ENCODE measurements at places on chromosomes 13 and 19. TPM values are rescaled to one million over a fixed set of nuclear protein-coding genes. Genes with fewer than 3 reads are reported as not detected.

DNA sequence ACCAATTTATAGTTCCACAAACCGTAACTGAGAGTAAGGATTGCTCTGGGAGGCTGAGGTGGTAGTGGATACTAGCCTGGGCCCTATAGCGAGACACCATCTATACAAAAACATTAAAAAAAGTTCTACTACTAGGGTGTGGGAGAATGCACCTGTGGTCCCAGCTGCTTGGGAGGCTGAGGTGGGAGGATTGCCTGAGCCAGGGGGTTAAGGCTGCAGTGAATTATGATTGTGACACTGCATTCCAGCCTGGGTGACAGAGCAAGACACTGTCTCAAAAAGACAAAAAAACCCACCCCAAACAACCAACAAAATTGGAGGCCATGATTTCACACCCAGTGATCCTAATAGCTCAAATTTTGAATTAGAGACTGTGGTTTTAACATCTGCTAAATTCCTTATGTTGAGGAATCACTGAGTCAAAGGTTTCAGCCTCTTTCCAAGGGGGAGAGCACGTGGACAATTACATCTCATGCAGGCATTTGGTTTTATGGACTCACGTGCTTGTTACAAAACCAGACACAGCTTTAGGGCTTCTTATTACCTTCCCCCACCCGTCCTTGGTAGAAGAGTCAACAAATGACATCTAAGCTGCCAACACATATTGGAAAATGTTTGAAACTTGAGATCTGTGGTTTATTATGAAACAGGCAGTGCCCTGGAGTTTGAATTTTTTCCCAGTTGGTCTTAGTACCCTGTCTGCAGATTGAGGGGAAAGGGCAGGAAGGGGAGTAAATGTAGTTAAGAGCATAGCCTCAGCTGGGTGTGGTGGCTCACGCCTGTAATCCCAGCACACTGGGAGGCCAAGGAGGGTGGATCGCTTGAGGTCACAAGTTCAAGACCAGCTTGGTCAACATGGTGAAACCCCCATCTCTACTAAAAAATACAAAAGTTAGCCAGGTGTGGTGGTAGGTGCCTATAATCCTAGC lies 18.5 kb downstream of the CYP2A6 start:
- peak; percentile 100 for DNase-seq

- peak; percentile 48 for DNase-seq
Measured at GRCh38 chr19:15421721-15422260, 3.0 kb upstream of the AKAP8L start.

- DNase-seq, result no peak
Measured at GRCh38 chr19:45817725-45818301, 2.7 kb upstream of the RSPH6A start.

Gene ZNF324B
- polyA plus RNA-seq, result 2.5 TPM

- no peak for DNase-seq
Measured at GRCh38 chr13:53131361-53131760, 102.7 kb downstream of the OLFM4 start.

Gene AKAP8
- polyA plus RNA-seq, result 14.4 TPM

Gene DACH1
- polyA plus RNA-seq, result 0.36 TPM

DNA sequence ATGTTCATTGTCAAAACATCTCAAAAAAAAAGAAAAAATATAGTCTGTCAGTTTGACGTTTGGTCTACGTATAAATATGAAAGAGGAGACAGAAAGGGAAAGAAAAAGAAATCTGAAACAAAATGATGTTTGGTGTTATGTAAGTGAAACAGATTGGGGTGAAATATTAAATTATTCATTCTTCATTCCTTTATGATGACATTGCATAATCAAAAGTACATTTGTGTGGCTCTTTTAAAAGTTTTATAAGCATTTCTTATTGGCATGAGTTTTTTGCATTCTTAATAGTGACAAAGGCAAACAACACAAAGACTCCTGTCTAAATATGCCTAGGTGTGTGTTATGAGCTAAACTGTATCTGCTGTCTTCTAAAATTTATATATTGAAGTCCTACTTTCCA lies 232.6 kb downstream of the EFNB2 start:
- no peak for DNase-seq

DNA sequence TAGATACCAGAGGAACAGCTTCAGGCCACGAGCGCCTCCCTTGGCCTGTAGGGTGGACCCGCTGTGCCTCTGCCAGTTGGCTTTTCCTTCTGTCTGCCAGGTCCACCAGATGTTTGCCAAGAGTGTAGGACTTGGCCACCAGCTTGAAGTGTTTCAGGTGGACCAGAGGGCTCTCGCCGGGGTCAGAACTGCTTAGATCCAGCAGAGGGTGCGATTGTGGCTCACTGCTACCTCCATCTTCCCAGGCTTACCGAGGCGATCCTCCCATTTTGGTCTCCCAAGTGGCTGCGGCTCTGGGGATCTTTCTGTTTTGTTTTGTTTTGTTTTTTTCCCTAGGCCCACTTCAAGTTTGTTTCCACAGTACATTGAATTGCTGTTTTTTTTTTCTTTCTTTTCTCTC lies 23.0 kb upstream of the ZNF730 start:
- no peak for DNase-seq

DNA sequence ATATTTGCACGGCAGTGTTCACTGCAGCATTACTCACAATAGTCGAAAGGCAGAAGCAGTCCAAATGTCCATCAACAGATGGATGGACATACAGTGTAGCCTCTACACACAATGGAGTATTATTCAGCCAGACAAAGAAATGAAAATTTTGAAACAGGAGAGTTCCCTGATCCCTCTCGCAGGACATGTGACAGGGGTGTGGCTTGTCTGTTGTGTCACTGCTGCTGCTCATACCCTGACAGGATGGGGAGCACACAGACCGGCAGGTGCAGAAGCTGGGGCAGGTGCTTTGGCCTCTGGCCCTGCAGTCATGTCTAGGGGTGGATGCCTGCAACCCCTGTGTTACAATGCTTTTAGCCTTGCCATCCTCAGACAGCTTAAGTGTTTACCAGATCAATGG lies 204.3 kb downstream of the EFNB2 start:
- no peak for DNase-seq

Gene CABP5
- polyA plus RNA-seq, result not detected

DNA sequence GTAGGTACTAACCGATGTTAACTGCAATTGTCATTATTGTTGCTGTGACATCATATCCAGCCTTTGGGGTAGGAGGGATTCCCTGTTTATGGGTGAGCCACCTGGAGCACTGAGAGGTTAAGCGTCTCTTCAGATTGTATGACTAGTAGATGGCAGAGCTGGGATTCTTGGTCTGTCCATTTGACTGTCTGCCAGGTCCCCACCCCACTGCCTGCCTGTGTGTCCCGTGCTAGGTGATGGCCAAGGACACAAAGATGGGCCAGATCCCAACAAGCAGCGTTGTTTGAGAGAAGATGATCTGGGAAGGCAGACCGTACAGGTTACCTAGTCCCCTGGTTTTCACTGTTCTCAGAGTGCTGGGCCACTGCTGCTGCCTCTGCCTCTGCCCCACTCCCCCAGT lies 16.6 kb downstream of the PPP2R1A start:
- DNase-seq, result no peak

Gene KCNRG
- polyA plus RNA-seq, result 1.3 TPM

- DNase-seq, result peak; percentile 85
Measured at GRCh38 chr13:44843403-44843802, 145.9 kb downstream of the NUFIP1 start.

- no peak for DNase-seq
Measured at GRCh38 chr13:42757678-42758420, 23.5 kb upstream of the FAM216B start.

Gene RASIP1
- 1.2 TPM for polyA plus RNA-seq

DNA sequence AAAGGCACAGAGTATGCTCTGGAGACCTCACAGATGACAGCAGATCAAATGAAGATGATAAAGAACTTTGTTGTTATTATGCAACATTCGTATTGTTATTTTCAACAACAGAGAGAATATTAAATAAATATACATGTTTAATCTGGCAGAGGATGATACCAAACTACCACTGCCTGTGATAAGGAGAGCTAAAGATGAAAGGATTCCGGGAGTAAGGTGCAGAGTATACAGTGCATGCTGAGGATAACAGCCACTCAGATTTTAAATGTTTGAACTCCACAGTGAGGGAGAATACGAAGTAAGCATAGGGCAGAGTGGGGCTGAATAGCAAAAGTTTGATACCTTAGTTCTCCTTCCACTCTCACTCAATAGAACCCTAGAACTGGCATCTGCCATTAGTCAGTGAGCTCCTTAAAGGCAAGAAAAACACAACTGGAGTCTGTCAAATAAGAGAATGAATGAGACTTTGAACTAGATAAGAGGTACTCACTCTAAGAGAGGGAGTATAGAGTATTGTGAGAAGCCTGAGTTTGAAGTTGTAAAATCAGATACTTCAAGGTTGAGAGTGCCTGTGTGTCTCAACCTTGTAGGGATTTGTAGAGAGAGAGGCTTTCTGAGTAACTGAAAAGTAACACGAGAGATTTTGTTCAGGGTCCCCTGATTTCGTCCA lies 78.5 kb downstream of the STARD13 start:
- no peak for DNase-seq

DNA sequence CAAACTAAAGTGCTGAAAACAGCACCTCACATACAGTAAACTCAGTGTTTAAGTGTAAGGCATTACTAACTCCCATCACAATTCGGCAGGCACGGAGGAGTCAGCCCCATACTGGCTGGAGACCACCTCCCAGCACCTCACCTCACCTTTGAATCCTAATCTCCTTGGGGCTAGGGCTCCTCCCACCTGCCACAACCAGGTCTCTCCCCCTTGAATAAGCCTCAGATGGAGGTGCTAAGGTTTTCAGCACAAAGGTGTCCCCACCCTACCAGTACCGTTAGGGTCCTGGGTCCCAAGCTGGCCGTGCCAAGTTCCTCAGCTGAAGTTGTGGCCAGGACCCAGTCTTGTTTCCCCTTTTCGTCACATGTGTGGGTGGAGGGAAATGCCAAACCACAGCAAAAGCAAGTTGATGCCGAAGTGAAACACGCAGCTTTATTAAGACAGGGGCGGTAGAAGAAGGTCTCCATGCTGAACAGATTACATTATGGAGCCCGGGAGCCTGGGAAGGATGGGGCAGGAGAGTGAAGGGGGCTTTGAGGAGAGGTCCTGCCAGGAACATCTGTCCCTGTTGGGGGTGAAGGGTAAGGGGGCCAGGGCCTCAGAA lies at the start of gene IGFLR1:
Gene IGFLR1, minus strand, starts transcription at position 332 of the 604 bp plus-strand sequence. CDS start 1,272 bp downstream, outside the sequence.
- DNase-seq, result no peak

GRCh38 chr13:67223024-67223423 lies 7.1 kb downstream of the PCDH9 start:
- DNase-seq, result peak; percentile 74

Gene ZNF614
- polyA plus RNA-seq, result 7.2 TPM

Gene FAM124A
- 3.2 TPM for polyA plus RNA-seq

Gene IGLON5
- polyA plus RNA-seq, result not detected

Gene DLL3
- 0.08 TPM for polyA plus RNA-seq

Gene CLASRP
- polyA plus RNA-seq, result 17.9 TPM

Gene CEACAM3
- not detected for polyA plus RNA-seq

Gene ZNF709
- 1.5 TPM for polyA plus RNA-seq

GRCh38 chr13:72097568-72097967 lies 230.6 kb upstream of the DACH1 start:
- no peak for DNase-seq

Gene ZNF439
- polyA plus RNA-seq, result 3.8 TPM

DNA sequence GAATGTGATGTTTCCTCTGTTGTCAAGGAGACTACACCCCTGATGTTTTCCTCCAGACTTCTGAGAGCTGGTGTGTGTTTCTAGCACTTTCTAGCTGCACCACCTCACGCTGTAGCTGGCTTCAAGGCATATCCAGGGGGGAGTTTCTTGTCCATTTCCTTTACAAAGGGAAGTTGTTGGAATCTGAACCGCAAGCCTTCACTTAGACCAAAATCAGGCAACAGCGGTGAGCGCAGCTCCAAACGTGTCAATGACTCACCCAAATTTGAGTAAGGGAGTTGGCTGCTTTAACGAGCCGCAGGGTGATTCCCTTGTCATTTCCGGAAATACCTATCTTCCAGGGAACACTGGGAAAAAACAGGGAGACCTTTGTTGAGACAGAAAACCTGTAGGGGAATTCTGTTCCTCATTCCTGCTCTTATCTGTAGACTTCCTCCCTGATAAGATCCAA lies 2.5 kb downstream of the LDLR start:
- peak; percentile 83 for DNase-seq

DNA sequence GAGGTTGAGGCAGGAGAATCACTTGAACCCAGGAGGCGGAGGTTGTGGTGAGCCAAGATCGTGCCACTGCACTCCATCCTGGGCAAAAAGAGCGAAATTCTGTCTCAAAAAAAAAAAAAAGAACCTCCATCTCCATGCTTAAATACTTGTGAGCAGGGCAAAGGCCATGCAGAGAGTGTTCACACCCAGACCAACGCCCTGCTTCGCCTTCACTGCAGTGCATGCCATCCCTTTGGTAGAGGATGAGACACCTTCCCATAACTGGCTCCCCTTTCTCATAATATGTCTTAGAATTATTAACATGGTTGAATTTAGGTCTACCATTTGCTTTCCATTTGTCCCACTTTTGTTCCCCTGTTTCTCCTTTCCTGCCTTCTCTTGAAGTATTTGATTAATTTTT lies 15.4 kb downstream of the BBC3 start:
- no peak for DNase-seq

- DNase-seq, result no peak
Measured at GRCh38 chr19:48874303-48875135, 2.3 kb downstream of the PPP1R15A start.

DNA sequence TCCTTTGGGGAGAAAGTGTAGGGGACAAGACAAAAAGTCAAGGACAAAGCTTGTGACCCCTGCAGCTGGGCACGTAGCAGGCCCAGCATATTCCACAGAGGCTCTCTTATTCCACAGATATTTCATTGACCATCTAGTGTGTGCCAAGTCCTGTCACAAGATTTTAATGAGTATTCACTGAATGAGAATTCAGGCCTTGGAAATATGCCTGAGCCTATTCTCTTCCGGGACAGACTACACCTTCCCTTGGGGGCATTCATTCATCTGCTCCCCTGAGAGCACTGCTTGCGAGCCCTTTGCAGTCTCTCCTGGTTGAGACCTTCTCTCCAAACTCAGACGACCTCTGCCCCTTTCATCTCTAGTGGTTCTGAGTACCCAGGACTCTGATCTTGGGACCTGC lies 25.5 kb downstream of the ERICH6B start:
- DNase-seq, result no peak

DNA sequence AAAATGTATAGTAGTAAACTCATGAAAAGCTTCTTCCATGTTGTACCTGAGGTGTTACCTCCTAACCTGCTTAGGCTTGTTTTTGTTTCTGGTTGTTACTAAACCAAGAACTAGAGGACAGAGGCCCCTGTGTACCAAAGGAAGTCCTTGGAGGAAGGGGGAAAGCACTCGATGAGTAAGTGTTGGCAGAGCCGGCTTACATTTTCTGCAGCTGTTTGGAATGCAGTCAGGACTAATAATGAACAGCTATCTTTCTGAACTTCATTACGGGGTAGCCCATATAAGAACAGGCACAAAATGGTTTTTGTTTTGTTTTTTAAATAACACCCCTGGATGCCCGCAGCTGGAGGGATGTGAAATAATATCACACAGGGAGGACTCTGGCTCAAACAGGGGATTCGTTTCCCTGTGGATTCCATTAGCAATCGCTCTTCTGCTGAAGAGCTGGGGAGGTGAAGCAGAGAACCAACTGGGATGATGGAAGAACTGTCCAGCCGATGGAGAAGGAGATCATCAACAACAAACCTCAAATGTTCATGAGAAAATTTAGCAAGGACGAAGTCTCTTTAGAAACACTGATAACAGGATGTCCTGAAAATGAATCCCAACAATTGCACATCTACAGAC lies 214.2 kb upstream of the MAB21L1 start:
- peak; percentile 55 for DNase-seq

Gene SIGLECL1
- not detected for polyA plus RNA-seq
